AG20443 (cell line): ENCODE measurements at places on chromosomes 16 and 17.

DNA sequence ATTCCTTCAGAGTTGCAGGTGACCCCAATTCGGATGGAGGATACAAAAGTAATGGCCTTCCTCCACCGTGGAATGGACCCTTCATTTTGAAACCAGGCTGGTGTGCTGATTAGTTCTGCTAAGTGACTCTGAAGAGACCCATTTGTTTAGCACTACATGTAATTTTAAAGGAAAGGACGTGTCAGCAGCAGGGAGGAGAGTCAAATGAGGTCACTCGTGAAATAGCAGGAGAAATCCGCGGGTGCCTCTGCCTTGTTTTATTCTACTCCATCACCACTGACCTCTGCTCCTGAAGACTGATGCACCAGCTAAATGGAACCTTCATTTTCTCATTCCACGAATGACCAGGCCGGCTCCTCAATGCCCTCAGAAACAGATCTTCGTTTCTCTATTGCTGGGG, 589.2 kb downstream of the CDH11 start:
- no peak for DNase-seq

DNA sequence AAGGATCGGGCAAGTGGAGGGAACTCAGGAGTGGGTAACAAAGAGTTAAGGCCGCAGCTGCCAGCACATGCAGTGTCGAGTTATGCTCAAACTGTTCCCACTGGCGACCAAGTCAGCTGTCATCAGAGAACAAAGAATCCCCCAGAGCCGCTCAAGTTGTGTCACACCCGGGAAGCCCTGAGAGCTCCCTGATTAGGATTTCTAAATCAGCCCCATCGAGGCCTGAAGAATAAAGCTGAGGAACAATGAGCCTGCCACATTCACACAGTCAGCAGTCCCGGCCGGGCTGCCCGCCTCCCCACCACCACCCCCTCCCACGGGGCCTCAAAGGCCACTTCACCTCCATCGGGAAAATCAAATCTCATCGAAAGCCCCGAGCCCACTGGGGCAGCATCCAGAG, 84.5 kb downstream of the SOX9 start:
- DNase-seq: no peak

- DNase-seq: peak; percentile 92
Measured at GRCh38 chr16:48164907-48165715, 9.3 kb upstream of the ABCC12 start.

GRCh38 chr16:22318690-22319358, 21.6 kb downstream of the POLR3E start:
- DNase-seq: peak; percentile 62

DNA sequence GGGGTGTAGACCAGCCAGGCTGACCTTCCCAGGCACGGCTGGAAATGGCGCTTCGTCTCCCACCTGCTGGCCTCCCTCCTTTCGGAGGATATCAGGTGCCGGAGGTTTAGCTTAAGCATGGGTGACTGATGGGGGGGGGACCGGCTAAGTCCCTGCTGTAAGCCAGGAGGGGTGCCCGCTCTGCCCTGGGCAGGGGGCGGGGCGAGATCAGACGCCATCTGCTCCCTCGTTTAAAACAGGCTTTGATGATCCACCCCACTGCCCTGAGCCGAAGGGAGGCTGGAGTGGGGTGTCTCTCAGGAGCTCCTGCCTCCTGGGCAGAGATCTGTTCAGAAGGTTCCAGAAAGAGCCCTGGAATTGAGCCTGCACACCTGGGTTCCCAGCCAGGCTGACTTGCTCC, 26.0 kb downstream of the C16orf74 start:
- no peak for DNase-seq

- DNase-seq: no peak
Measured at GRCh38 chr17:45709728-45710288, 74.3 kb upstream of the CRHR1 start.

DNA sequence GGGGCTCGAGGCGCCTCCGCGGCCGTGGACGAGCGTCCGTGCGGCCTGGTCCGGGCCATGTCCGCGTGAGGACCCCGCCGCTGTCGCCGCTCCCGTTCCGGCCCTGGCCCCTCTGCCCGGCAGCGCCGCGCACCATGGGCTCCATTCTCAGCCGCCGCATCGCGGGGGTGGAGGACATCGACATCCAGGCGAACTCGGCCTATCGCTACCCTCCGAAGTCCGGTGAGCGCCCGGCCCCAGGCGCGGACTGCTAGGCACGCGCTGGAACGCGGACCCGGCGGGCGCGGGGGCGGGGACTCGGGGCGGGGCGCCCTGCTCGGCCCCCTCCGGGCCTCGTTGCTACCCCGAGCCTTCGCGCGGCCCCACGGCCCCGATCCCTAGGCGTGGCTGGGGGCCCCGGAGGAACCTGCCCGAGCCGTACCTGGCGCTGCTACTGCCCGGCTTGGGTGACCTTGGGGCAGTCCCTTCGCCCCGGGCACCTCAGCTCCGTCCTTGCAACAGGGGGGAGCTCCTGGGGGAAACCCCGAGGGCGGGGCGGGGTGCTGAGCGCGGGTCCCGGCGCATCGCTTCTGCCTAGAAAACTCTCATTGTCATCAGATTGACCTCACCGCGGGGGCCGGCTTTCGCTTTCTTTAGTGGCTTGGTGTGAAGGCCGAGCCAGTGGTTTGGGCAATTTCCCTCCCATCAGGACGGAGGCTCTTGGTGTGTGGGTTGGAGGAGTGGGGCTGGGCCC, 367 bp downstream of the MGRN1 start:
- peak; percentile 81 for DNase-seq

GRCh38 chr17:72274614-72275013, 153.8 kb downstream of the SOX9 start:
- DNase-seq: no peak

- DNase-seq: peak; percentile 90
Measured at GRCh38 chr17:62653826-62654761, 26.6 kb downstream of the MRC2 start.

DNA sequence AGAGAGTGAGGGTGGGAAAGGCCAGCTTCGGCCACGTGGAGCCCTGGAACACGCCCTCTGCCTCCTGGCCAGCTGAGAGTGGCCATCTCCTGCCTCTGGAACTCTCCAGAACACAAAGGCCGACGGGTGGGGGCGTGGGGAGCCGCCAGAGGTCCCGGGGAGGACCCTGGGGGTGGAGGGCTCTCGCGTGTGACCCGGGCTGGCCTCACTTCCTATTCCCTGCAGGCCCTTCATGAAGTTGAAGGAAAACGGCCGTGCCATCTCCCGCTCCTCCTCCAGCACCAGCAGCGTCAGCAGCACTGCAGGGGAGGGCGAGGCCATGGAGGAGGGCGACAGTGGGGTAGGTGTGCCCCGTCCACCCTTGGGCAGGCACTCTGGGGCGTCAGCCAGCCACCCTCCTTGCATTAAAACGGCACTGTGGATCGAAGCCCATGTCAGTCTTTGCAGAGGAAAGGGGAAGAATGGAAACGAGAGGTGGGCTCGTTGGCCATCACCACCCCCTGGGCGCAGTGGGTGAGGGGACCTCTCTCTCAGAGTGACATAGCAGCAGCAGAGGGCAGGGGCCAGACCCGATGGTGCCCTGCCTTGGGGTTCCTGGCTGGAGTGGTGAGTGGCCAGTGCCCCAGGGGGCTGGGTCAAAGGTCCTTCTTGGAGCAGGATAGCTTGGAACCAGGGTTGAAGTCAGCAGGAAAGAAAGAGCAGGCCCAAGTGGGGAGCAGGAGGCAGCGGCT, 37.1 kb downstream of the OR1D5 start:
- DNase-seq: no peak

GRCh38 chr17:37503148-37503547, 13.5 kb downstream of the DUSP14 start:
- no peak for DNase-seq

DNA sequence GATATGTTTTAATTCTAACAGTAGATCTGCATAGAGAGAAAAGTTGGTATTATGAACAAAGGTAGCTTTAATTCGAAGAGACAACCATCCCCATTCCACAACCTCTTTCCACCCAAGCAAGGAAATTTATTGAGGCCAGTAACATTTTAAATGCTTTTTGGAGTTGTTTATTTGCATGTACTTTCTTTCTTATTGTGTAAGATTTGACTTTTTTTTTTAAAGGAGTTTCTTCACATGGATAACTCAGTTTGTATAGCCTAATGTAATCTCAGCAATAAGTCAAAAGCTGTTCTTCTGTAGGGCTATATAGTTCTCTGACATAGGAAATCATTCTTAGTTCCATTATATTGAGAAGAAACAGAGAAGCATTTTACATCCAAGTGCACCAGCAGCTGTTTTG, 163.3 kb downstream of the PRKCA start:
- no peak for DNase-seq

DNA sequence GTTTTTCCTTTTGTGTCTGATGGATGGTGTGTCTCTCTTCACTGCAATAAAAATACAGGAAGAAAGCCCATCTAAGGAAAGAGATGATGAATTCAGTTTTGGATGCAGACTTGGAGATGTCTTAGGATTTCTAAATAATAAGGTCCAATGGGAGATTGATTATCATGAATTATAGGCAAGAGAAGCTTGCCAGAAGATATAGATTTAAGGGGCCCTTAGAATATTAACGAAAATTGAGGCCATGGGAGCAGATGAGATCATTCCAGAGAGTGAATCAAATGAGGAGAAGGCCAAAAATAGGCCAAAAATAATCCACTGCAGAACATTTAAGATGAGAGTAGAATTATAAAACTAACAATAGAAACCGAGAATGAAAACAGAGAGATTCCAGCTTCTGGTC, 63.1 kb downstream of the KCNJ2 start:
- DNase-seq: no peak

- no peak for DNase-seq
Measured at GRCh38 chr16:89105599-89106151, 12.0 kb downstream of the ACSF3 start.

DNA sequence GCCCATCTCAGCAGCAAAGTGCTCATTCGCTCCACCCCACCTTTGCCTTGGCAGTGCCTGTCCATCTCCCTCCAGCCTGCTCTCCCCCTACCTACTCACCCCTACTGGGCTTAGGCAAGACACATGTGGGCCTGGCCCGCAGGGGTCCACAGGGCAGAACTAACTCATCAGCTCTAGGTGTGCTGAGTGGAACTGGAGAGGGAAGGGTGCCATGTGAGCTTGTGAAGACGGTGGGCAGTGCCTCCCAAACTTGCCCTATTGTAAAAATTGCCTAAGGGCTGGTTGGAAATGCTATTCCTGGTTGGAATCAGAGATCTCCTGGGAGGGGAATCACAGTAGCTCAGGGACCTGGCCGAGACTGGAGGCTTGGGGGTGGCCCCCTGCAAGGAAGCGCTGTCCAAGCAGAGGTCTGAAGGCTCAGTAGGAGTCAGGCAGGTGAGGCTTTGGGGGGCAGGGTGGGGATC, 29.1 kb upstream of the TNS4 start:
- DNase-seq: no peak
